ENCODE measurements at places on chromosomes 11 and 22.

- peak; percentile 33 for DNase-seq
Observed at GRCh38 chr22:20268279-20269012, at the start of gene RTN4R. Gene RTN4R (minus strand): TSS chr22:20268318. CDS start chr22:20268092, 226 bp downstream.

DNA sequence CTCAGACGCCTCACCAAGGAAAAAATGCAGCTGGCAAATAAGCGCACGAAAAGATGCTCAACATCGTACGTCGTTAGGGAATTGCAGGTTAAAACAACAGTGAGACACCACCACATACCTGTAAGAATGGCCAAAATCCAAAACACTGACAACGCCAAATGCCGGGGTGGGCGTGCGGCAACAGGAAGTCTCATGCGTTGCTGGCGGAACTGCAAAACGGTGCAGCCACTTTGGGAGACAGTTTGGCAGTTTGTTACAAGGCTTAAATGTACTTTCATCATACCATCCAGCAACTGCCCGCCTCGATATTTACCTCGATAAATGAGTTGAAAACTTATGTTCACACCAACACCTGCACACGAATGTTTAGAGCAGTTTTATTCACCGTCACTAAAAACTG, 7.5 kb upstream of the CTSD start:
- DNase-seq, result no peak

DNA sequence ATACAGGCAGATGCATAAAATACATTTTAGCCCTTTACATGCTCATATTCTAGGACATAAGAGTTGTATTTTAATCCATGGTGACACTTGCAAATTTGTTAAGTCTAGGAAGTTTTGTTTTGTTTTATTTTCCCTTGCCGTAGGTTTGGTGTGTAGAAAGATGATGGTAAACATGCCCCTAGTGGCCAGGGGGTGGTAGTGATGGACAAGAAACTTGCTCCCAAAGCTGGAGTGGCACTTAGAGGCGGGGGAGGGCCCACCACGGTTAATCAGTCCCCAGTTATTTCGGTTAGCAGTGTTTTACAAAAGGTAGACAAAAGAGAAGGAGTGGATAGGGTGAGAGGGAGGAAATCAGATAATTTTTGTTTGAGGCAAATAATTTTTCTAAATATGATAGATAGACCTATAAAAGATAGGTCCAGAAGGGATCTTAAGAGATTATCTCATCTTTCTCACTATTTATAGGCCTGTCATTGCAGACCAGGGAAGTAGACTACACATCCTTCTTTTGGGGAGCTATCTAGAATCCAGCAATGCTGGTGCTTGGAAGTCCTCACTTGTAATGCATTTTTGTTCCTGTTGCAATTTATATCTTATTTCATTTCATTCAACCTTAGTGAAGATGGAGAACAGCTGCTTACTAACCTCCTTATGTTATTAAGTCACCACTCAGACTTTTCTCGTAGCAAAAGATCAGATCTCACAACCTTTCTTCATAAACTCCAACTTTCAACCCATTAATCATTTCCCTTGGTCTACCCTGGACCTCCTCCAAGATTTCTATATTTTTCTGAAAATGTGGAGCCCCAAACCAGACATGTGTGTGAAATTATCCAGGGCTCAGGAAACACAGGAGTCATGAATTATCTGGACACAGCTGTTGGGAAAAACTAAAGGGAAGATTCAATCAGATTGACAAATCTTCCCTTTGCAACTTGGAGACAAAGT, 5.9 kb upstream of the BDNF start:
- peak; percentile 88 for DNase-seq

- no peak for DNase-seq
Observed at GRCh38 chr11:39249566-39250365, 2209.7 kb downstream of the LRRC4C start.

DNA sequence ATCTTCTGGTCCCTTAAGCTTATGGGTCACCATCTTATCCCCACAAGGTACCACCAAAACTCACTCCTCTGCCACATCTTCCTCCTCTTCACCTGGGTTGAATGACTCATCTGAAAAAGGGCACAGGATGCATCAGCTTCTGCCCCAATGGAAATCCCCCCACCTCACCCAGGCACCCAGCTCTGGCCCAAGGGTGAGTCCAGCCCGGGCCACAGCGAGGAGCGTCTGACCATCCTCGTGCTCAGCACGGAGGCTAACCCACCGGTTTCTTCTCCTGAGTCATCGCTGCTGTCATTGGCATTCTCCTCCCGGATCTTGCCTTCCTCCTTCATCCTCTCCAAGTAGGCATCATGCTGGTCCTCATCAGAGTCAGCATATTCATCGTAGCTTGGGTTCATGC, 5.3 kb upstream of the TNKS1BP1 start:
- DNase-seq, result no peak

DNA sequence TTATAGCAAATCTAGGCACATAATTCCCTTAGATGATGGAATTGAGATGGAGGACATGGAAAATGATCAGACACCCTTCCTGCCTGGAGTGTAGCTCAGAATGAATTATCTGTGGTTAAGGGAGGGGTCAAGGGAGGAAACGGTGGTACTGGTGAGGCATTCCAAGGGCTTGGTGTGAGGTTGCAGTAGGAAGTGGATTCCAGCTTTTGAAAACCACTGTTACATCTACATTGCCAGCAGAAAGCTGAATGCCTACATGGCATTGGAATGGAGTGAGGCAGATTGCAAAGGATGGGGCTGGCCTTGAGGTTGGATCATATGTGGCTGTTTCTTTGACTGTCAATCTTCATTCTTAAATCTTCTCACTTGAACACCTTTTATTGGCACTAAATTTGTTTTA, 684.4 kb downstream of the NTM start:
- peak; percentile 97 for DNase-seq

GRCh38 chr11:86187027-86187426, 57.5 kb upstream of the EED start:
- DNase-seq, result no peak

DNA sequence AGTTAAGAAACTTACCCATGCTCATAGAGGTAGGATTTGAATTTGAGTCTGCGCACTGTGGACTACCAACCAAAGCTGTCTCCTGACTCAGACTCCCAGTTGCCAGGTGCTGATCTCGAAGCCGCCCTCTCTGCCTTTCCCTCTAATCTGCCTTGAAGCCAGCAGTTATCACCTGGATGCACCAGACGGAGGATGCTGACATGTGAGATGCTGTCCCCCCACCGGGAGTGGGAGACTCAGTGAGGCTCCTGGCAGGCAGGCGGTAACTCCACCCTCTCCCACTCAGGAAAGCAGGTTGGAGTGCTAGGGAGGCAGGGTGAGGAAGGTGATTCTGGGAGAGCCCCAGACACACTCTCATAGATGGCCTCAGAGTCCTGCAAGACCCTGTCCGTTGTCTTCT, 40.4 kb downstream of the KIAA1671 start:
- DNase-seq, result no peak

GRCh38 chr22:38098410-38099249, 11.9 kb downstream of the BAIAP2L2 start:
- peak; percentile 54 for DNase-seq

DNA sequence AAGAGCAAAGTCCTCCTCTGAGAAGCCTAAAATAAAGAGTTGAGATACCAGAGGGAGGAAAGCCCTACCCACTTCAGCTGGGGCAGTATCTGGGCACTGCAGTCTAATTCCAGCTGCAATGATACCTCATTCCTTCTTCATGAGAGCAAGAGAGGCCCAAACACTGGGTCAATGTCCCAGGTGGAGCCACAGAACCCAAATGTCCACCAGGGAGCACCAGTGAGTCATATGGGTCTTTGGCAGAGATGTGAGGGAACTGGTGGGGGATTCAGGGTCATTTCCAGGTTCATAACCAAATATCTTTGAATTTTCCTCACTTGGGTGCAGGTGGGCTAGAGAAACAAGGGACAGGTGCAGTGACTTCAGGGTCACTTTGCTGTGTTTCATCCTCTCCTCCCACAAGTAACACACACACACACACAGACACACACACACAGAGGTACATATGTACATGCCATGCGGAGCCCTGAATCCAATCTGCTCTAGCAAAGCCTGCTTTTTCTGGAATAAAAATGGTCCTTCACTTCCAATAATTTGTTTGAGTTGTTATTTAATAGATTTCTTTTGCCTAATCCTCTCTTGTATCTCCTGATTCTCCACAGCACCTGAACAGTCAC, 585.4 kb downstream of the SOX6 start:
- peak; percentile 44 for DNase-seq

GRCh38 chr11:115722711-115723110, 218.5 kb upstream of the CADM1 start:
- DNase-seq, result no peak

GRCh38 chr11:60184824-60185511, 2.1 kb upstream of the MS4A6A start:
- no peak for DNase-seq

DNA sequence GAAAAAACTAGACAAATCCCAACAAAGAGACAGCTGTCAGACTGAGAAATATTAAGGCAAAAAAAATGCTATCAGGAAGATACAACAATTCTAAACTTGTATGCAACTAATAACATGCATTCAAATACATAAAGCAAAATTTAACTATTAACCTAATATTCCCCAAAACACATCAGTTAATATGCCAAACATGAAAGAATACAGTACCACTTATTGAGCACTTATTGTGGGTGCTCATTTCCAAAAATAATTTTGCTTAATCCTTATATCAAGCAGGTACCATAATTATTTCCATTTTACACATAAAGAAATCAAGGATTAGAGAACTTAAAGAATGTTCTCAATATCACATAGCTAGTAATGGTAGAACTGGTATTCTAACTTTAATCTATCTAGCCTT, 67.7 kb upstream of the HMGXB4 start:
- DNase-seq, result no peak

- no peak for DNase-seq
Observed at GRCh38 chr22:30365891-30366290, 9.1 kb downstream of the CCDC157 start.

All from fibroblast of skin of right quadriceps (primary cell).